ENCODE measurements at places on chromosomes 3 and 15.

- DNase-seq: no peak
Observed at GRCh38 chr3:78066287-78066686, 1026.4 kb downstream of the ROBO2 start.

DNA sequence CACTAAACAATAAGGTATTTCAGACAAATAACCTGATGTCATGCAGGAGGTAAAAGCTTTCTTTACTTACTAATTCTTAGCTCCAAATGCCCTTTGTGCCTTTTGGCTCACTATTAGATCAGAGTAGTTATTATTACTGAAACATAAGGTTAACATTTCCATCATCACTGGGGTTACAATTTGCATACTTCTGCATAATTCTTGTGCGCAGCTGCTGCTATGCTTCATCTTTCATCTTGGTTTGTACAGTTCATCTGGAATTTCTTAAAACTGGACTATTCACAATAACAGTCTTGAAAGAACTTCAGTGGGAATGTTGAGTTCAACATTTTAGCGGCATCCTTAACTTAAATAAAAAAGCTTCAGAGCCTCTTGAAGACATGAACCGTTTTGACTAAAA, 383.2 kb upstream of the ADAMTS9 start:
- no peak for DNase-seq

- no peak for DNase-seq
Observed at GRCh38 chr3:65878831-65879230, 159.9 kb downstream of the MAGI1 start.

GRCh38 chr3:43015572-43015971, 36.5 kb downstream of the GASK1A start:
- DNase-seq: no peak

- no peak for DNase-seq
Observed at GRCh38 chr3:100316641-100317069, 17.9 kb upstream of the NIT2 start.

DNA sequence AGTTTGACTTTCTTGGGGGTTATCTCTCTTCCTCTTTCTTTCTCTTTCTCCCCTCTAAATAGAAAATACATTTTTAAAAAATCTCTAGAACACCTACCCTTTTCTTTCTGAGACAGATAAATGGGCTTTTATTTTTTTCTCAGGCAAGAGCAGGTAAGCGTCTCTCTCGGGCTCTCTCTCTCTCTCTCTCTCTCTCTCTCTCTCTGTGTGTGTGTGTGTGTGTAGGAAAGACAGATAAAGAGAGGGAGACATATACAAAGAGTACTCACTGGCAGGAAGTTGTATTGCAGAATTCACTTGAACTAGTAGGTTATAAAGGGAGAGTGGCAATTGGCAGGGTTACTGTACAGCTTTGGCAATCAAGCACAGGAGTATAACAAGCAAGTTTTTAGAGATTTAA, 118.1 kb upstream of the LSAMP start:
- DNase-seq: no peak

- DNase-seq: peak; percentile 30
Observed at GRCh38 chr15:66841953-66842681, 140.1 kb downstream of the SMAD6 start.

DNA sequence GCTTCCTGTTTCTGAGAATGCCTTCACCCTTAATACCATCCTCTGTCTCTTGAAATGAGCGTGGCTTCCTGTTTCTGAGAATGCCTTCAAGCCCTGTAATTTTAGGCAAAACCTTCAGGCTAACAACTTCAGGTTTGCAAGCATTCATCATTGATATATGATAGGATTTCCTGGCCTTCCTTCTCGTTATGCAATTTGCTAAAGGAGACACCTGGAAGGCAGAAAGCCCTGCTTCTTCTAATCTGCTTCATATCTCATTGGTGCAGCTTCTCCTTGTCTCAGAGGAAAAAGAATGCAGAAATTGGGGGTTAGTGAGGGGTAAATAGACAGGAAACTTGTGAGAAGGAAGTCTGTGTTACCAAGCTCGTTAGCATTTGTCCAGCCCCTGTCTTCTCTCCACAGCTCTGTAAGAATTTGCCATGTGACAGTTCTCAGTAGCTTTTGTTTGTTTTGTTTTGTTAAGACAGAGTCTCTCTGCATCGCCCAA, 7.3 kb downstream of the ARL6IP5 start:
- DNase-seq: no peak

DNA sequence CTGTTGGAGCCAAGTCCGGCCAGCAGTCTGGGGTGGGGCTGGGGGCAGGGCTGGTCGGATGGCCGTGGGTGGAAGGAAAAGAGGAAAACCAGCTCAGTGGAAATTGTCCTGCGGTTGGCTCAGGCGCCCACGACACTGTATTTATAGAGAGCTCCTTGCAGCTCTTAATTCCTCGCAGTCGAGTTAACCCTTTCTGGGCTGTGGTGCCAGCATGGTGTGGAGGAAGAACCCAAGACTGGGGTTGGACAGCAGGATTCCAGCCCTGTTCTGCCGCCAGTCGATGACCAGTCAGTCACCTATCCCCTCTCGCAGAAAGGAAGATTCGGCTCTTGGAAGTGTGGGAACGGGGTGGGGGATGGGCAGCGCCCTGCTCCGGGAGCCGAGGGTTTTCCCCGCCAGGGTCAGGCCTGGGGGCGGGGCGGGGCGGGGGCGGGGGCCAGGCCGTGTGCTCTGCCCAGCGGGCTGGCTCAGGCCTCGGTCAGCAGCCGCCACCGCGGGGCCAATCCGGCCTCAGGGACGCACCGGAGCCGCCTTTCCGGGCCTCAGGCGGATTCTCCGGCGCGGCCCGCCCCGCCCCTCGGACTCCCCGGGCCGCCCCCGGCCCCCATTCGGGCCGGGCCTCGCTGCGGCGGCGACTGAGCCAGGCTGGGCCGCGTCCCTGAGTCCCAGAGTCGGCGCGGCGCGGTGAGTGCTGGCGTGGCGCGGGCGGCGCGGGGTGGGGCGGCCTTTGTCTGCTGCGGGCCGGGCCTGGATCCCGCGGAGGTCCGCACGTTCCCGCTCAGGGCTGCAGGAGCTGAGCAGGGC, at the start of gene CD276:
TSS of gene CD276 (plus strand) at position 607 of the 804 bp plus-strand sequence. CDS start 15,257 bp downstream, outside the sequence.
- DNase-seq: no peak

GRCh38 chr3:187014417-187014864, 84.1 kb downstream of the ST6GAL1 start:
- DNase-seq: no peak

GRCh38 chr15:51374131-51374530, 32.7 kb downstream of the GLDN start:
- DNase-seq: no peak

- DNase-seq: peak; percentile 66
Observed at GRCh38 chr15:85412956-85413854, 32.8 kb downstream of the AKAP13 start.

DNA sequence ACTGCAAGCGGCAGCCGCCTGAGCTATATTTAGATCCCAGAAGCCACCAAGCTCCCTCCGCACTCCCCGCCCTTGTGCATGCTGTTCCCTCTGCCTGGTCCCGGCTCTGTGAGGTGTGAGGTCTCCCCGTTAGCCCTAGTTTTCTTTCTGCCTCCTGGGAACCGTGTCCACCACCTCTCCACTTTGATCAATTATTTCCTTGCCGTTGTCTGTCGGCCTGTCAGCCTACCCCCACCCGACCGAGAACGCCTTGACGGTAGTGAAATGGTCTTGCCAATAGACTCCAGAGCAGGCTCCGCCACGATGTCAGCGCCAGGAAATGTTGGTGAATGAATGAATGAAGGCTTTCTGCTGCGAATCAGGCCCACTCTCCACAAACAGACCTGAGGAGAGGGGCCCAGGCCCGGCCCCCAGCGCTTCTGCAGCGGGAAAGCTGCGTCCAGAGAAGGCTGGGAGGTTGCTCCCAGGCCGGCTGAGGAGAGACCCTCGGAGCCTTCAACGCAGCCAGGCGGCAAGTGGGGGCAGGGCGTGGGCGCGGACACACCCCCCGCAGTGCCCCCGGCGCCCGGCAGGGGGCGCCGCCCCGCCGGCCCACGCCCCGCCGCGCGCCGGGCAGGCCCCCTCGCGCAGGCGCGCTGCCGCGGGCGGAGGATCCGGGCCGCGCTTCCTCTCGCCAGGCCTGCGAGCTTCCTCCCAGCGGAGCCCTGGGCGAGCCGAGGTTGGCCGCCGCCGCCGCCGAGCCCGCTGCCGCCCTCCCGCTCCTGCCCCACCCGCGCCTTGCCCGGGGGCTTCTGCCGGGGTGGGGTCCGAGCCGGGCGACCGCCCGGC, at the start of gene CSK:
TSS of gene CSK (plus strand) at position 650 of the 828 bp plus-strand sequence. CDS start 16,218 bp downstream, outside the sequence.
- peak; percentile 86 for DNase-seq

DNA sequence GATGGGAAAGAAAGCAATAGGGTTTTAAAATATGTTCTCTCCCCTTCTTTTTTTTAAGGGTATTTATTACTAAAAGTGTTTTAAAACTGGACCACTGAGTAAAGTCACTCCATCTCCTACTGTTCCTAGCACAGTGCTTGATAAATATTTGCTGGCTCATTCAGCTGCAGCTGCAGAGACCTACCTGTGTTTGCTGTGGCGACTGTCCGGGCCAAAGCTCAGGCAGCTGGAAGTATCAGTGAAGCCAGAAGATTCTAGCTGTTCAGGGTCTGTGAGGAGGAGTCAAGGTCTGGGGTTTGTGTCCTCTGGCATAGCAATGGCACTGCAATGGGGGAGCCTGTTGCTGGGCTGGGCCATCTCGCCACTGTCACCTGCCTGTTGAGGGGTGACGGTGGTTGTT, 109.9 kb downstream of the RPLP1 start:
- no peak for DNase-seq

GRCh38 chr3:4633078-4634004, 140.2 kb downstream of the ITPR1 start:
- DNase-seq: peak; percentile 12

- DNase-seq: no peak
Observed at GRCh38 chr3:171351676-171352075, 108.5 kb downstream of the TNIK start.

DNA sequence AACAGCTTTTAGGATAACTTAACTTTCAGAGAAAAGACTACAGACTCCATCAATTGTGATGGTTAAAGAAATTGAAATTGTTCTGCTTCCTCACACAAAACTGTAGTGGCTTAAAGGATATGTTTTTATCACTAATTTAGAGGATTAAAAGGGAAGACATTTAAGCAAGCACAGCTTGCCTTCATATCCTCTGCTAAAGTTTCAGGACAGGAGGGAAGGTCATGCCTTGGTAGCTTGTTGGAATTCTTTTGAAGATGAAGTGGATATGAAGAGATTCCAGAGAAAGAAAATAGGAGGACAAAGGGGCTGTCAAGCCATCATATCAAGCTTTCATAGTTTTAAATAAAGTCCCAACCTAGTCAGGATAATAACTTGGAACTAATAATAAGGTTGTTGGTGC, 33.1 kb downstream of the CCDC80 start:
- no peak for DNase-seq

DNA sequence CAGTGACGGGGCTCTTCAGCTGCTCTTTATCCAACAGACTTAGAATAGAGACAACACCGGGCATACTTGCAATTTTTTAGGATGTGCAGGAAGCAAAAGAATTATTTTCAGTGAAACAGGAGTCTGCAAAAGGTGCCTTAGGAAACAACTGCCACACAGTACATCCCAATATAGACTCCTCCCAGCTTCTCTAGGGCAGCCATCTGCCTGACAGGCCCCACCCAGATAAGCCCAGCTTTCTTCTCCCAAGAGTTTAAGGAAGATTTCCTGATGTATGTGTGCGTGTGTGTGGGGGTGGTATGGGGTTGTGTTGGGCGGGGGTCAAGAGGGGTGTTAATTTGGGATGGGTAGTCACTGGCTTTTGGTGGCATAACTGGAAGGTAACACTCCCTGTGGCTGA, 21.5 kb downstream of the MAP2K1 start:
- no peak for DNase-seq

DNA sequence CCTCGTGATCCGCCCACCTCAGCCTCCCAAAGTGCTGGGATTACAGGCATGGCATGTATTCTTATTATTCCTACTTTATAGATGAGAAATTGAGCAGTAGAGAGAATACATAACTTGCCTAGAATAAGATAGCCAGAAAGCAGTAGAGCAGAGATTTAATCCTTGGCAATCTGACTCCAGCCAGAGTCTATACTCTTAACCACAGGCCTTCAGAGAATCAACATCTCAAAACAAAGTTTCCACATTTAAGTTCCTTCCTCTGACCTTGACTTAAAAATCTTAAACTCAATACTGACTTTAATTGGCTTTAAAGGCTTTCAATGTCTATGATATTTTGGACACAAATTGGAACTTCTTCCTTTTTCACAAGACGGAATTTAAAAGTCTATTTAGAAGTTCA, 37.1 kb downstream of the ZNF106 start:
- no peak for DNase-seq

DNA sequence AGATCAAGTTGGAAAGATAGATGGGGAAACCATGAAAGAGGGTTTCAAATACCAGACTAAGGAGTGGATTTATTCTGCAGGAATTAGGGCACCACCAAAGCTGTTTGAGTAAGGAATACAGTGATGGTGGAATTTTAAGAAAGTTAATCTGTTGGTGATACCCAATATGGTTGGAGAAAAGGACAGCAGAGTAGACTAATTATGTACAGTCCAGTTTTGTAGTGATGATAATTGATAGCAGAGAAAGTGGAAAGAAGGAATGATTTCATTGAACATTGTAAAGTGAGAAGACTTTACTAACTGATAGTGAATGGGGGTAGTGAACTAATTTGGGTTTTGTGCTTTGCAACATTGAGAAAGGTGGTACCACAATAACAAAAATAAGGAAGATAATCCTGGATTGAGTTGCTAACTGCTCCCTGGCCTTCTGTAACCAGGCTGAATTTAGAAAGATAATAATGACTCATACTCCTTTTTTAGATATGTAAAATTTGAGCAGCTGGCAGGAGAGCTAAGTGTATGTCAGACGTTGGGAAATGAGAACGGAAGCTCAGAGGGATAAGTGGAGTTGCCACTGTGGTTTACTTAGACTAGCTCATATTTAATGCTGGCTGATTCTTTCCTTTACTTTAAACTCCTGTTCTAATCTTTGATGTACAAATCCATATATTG, 16.9 kb downstream of the TCAIM start:
- no peak for DNase-seq

- no peak for DNase-seq
Observed at GRCh38 chr3:98718730-98719129, 44.4 kb upstream of the ST3GAL6 start.

GRCh38 chr3:64176461-64176996, 48.7 kb downstream of the PRICKLE2 start:
- DNase-seq: no peak

- DNase-seq: no peak
Observed at GRCh38 chr15:101087172-101087769, 164.6 kb downstream of the CHSY1 start.

All from activated naive CD4-positive, alpha-beta T cell treated with anti-CD3 and anti-CD28 coated beads, Interleukin-2, amount 50 U/mL, for 72 hours (primary cell).